ENCODE measurements at places on chromosomes 1 and 21. TPM values are rescaled to one million over a fixed set of nuclear protein-coding genes. Genes with fewer than 3 reads are reported as not detected.

KLHDC9 gene
- total RNA-seq: 4.0 TPM

NR0B2 gene
- not detected for total RNA-seq

PGLYRP3 gene
- not detected for total RNA-seq

DIO1 gene
- not detected for total RNA-seq

DIP2A gene
- total RNA-seq: 17.6 TPM

LCE1A gene
- not detected for total RNA-seq

SMIM12 gene
- total RNA-seq: 31.9 TPM

CFHR2 gene
- not detected for total RNA-seq

SVBP gene
- total RNA-seq: 9.7 TPM

HPDL gene
- total RNA-seq: 3.4 TPM

CSF3R gene
- total RNA-seq: not detected

DYRK3 gene
- 23.1 TPM for total RNA-seq

OR4F16 gene
- total RNA-seq: not detected

FCRL1 gene
- total RNA-seq: not detected
